ENCODE measurements at places on chromosomes 11 and 22.

- no peak for DNase-seq
Measured at GRCh38 chr22:44130076-44130711, 50.5 kb upstream of the PARVG start.

- no peak for DNase-seq
Measured at GRCh38 chr11:131796541-131796940, 426.1 kb downstream of the NTM start.

GRCh38 chr11:134521001-134521400 lies 109.0 kb upstream of the B3GAT1 start:
- DNase-seq, result no peak

- DNase-seq, result peak; percentile 78
Measured at GRCh38 chr11:67032830-67033551, 10.1 kb downstream of the SYT12 start.

DNA sequence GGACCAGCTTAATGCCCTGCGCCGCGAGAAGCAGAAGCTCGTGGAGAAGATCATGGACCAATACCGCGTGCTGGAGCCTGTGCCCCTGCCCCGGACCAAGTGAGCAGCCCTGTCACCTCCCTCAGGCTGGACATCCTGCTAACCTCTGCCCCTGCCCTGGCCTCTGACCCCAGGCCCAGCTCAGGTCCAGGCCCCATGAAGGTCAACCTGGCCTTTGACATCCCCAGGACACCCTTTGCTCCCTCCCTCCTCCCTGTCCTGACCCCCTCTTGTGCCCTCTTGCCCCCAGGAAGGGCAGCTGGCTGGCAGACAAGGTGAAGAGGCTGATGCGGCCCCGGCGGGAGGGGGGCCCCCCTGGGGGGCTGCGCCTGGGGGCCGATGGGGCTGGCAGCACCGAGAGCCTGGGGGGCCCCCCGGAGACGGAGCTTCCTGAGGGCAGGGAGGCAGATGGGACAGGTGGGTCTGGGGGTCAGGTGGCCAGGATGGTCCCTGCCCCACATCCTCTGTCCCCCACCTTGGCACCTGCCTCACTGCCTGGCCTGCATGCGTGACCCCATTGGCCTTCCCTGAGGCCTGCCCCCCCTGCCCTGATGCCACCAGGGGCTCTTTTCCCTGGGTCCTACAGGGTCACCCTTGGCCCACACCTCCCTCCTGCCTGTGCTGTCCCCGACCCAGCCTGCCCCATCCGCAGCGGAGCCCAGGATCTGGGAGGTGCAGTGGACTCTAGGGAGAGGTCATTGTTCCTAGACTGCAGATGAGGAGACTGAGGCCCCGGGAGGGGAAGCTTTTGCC lies 5.1 kb upstream of the RPS6KA4 start:
- no peak for DNase-seq

DNA sequence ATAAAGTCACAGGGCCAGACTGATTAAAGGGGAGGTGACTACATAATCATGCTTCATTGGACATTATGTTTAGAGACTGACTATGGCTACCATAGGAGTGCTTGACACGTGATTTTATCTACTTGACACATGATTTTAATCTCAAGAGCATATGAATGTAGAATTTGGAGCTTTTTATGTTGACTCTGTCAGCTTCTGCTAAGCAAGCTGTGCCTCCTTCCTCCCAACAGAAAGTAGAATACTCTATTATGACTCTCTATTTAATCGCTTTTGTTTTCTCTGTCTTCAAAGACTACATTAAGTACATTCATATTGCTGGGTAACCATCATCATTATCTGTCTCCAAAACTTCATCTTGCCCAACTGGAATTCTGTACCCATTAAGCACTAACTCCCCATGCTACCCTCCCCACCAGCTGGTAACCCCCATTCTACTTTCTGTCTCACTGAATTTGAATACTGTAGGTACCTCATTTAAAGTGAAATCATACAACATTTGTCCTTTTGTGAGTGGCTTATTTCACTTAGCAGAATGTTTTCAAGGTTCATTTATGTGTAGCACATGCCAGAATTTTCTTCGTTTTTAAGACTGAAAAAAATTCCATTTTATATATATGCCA lies 24.7 kb upstream of the ANGPTL5 start:
- DNase-seq, result no peak

DNA sequence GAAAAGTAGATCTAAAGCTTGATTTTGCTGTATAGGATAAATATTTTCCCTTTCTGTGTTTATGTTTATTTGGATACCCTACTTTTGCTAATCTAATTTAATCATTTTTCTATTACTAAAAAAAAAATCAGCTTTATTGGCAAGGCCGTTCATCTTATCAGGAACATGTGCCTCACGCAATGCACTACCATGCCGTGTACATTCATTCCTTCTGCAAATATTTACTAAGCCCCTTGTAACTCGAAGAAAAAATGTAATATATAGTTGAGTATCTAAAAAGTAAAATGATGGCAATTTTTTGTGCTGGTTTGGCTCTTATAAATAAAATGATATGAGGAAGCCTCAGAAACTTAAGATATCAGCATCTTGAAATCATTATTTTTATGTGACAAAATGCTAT lies 8.9 kb downstream of the UVRAG start:
- no peak for DNase-seq

GRCh38 chr11:133222425-133223330 lies 309.6 kb downstream of the OPCML start:
- no peak for DNase-seq

DNA sequence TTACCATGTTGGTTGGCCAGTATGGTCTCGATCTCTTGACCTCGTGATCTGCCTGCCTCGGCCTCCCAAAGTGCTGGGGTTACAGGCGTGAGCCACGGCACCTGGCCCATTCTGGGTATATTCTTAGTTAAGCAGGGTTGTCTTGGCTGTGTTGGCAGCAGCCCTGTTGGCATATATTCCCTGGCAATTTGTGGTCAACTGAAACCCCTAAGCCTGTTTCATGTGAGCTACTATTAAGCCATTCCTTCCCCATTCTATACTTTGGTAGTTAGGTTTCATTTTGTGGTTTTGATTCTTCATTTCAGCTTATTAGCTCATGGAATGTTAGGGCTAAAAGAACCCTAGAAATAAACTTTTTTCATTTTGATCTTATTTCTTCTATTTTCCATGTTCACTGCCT lies 22.2 kb upstream of the IL18BP start:
- no peak for DNase-seq

DNA sequence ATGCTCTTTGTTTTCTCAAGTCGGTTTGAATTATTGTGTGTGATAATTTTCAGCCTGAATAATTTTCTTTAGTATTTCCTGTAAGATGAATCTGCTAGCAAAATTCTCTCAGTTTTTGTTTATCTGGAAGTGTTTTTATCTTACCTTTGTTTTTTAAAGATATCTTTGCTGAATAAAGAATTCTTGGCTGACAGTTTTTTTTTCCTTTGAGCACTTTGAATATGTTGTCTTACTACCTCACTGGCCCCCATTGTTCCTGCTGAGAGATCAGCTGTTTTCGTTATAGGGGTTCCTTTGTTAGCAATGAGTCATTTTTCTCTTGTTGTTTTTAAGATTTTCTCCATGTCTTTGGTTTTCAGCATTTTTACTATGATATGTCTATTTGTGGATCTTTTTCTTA lies 63.0 kb downstream of the HORMAD2 start:
- DNase-seq, result no peak

DNA sequence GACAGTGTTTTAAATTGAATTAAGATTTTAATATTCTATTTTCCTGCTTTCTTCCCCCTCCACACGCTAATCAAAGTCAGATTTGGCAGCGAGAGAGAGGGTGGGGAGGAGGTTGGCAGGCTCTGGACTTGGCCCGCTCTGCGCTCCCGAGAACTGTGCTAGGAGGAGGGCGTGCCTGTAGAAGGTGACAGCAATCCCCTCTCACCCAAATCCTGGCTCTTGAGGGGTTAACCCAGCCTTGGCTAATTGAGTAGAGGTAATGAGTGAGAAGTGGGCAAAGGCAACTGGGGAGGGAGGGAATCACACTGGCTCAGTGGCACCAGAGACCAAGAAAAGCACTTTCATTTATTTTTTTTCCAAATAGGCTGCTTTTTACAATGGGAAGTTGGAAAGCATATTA lies 42.2 kb downstream of the BUD13 start:
- DNase-seq, result no peak
